ENCODE measurements at places on chromosomes 4 and X. TPM values are rescaled to one million over a fixed set of nuclear protein-coding genes. Genes with fewer than 3 reads are reported as not detected.

The N4BP2 gene
- total RNA-seq, result 72.2 TPM

The TLR2 gene
- total RNA-seq, result 8.7 TPM

The ARMCX5 gene
- total RNA-seq, result 33.7 TPM

The IL1RAPL2 gene
- 5.1 TPM for total RNA-seq

The PPP2R2C gene
- 10.1 TPM for total RNA-seq

The GPAT3 gene
- total RNA-seq, result 2.7 TPM

The CLNK gene
- total RNA-seq, result 0.16 TPM

The MEPE gene
- total RNA-seq, result not detected

The HEPH gene
- total RNA-seq, result 55.7 TPM

The DCAF12L2 gene
- 4.4 TPM for total RNA-seq

The USP9X gene
- total RNA-seq, result 180 TPM

All from camera-type eye (tissue), 1 donor.